NCI-H1436 treated with DMSO at 0.1 percent for 48 hours (cell line): ENCODE measurements at places on chromosomes 3 and 15.

GRCh38 chr3:136114421-136114820, 81.7 kb downstream of the MSL2 start:
- DNase-seq: no peak

- peak; percentile 42 for DNase-seq
Observed at GRCh38 chr15:51380999-51381806, 39.7 kb downstream of the GLDN start.

DNA sequence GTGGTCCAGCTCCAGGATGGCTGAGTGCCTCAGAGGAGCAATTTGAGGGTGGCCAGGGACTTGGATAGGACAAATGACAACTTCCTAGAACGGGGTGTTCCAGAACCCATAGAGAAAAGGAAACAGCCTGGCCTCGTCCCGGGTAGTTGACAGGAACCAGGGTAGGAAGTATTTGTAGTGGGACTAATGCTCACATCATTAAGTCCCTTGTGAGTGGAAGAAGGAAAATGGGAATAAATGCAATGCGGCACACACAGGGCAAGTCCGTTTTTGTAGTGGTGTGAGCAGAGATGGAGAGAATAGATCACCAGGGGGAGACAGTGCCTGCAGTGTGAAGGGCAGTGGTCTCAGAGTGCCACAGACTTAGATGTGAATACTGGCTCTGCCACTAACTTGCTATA, 19.6 kb downstream of the TIMP4 start:
- no peak for DNase-seq

GRCh38 chr15:41465822-41466421, 27.8 kb upstream of the ITPKA start:
- no peak for DNase-seq

DNA sequence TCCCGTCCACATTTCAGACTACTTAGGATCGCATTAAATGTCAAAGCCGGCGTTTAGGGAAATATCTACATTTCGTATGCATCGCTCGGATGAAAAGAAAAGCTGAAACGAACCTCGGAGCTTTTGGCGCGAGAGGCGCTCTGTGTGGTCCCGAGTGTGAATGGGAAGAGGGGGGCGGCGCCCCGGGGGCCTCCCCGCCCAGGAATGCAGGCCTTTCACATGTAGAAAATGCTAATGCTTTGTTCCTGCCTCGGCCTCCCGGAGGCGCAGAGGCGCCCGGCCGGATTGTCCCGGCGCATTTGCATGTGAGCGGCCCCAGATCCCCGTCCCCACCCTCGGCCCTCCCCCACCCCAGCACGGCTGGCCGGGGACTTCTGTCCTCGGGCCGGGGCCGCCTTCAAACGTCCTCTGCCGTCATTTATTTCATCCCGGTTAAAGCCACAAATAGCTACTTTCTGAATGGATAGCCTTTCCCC, 37.0 kb upstream of the TRIM71 start:
- DNase-seq: no peak

GRCh38 chr3:188631291-188632010, 477.5 kb downstream of the LPP start:
- DNase-seq: no peak

- DNase-seq: no peak
Observed at GRCh38 chr15:83249030-83249343, 35.5 kb downstream of the BNC1 start.

DNA sequence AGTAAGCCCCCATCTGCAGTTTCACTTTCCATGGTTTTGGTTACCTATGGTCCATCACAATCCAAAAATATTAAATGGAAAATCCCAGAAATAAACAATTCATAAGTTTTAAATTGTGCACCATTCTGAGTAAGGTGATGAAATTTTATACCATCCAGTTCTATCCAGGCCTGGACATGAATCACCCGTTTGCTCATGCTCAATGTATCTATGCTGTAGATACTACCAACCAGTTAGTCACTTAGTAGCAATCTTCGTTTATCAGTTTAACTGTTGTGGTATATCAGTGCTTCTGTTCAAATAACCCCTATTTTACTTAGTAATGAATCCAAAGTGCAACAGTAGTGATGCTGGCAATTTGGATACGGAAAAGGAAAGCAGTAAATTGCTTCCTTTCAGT, 381.9 kb upstream of the AGTR1 start:
- DNase-seq: no peak

DNA sequence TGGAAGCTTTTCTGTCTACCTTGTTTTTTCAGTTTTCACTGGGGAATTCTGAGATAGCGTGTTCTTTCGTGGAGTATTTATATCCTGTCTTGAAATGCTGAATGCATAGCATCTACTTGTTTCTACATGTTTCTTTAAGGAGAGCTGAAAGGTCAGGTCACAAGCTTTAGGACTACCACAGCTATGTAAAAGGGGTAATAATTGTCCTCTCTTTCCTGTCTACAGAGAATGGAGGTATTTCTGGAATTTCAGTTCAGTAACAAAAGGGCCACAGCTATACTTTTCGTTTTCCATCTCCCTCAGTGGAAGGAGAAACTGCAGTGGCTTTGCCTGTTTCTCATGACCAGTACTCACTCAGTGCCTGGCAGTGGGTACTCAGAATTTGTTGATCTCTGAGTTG, 4.7 kb downstream of the INAFM2 start:
- no peak for DNase-seq

DNA sequence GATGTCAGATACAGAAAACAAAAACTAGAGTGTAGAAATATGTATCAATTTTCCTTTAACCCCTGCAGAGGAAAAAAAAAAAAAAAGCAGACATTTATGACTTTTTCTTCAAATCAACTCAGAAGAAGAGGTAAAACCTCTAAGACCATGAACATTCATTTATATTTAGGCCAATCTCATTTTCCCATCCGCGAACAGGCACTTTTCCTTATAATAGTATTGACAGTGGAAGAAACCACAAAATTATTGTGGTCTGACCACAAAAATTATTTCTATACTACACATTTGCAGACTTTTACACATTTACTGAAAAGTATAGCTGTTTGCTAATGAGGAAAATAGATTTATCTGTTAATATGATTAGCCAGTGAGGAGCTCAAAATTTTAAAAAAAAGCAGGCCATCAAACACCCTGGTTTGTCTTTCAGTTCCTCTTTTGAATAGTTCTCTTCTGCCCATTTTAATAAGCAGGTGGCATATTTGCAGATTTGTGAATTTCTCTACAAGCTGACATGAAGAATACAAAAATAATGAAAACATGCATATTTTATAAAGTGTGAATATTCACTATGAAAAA, 5.7 kb downstream of the OSBPL11 start:
- DNase-seq: no peak

DNA sequence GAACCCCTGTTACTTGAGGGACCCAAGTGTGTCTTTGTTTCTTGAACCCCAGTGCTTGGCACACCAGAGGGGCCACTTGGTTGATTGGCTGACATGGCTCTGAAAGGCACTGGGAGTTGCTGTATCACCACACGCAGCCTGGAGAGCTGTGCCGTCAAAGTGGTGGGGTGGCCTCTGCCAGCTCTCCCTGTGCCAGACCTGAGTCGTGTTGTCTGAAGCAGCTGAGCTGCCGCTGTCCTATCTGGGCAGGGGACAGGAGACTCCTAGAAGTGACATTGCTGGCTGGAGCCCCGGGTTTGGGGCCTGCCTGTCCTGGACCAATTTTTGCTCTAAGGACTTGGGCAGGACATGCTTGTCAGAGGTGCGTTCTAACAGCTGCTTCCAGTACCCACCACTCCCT, 5.5 kb upstream of the SNX22 start:
- no peak for DNase-seq

- no peak for DNase-seq
Observed at GRCh38 chr3:185371306-185372074, 8.6 kb downstream of the MAP3K13 start.

- no peak for DNase-seq
Observed at GRCh38 chr15:70585707-70586034, 177.7 kb downstream of the UACA start.

DNA sequence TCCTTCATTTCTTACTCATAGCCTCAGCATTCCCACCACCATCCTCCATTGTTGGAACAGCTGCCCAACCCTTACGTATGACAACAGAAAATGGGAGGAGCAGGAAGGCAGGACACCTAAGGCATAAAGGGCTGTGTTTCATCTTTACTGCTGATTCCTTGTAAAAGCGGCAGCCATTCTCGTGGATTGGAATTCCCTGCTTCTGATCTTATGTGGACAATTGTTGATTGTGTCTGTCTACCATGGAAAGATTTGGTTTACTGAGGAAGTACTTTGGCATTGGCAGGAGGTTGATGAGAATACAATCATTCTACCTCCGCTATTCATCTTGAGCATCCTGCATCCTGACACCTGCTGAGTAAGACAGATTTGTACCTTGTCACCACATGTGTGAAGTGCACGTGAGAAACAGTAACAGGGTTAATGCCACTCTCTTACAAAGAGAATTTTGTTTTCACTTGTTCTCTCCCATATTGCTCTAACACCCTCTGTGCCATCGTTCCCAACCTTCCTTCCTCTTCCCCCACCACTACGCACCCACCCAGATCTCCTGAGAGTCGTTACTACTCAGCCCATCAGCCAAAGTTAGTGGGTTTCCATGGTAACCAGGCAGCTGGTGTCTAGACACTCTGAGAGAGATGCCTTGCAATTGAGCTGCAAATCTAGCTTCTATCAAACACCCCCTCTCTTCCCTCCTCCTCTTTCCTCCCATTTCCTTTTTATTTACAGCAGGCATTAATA, 75.7 kb downstream of the GAP43 start:
- no peak for DNase-seq

DNA sequence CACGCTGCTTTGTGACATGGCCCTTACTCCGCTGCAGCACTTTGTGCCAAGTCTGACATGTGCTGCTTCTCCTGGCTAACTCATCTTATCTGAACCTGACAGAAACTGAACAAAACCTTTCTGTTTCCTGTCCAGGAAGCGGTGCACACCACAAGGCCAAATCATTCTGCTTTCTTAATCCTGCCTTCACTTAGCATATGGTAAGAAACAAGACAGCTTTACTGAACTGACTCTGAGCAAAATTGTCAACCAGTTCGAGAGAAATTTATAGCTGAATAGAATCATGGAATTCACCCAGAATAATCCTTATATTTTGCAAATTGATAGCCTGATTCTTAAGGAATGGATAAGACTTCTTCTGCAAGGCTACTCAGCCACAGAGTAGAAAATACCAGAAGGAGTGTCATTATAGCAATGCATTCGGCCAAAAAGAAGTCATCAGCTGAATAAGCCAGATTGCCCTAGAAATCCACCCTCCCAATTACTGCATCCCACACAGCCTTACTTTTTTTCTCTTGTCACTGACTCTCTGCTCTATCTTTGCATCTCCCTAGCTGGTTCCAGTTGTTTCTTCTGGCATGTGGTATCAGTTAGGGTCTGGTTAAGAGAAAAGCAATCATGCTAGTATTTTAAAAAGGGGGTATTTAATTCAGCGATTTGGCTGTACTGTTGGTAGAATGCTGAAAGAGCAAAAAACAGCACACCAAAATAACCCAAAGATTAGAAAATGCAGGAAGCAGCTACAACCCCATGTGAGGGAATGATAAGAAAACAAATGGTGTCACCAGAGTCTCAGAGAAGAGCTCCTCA, 41.6 kb upstream of the STRIT1 start:
- DNase-seq: no peak

GRCh38 chr3:80770106-80771074, 991.1 kb downstream of the GBE1 start:
- no peak for DNase-seq

DNA sequence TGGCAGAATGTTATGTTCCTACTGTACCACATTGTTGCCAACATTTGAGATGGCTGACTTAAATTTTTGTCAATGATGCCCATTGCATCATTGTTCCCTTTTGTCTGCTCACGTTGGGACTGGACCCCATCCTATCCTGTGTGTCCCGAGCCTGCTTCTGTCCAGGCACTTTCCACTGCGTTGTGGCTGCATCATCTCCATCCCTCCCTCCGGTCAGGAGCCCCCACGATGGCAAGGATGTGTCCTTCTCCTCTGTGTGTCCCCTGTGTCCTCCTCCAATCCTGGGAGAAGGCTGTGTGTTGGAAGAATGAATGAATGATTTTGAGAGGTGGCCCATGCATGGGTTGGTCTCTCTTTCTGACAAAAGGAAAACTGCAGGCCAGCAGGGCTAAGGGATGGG, 19.4 kb upstream of the MRPS22 start:
- DNase-seq: no peak

GRCh38 chr3:161150001-161150525, 44.9 kb upstream of the B3GALNT1 start:
- DNase-seq: no peak

DNA sequence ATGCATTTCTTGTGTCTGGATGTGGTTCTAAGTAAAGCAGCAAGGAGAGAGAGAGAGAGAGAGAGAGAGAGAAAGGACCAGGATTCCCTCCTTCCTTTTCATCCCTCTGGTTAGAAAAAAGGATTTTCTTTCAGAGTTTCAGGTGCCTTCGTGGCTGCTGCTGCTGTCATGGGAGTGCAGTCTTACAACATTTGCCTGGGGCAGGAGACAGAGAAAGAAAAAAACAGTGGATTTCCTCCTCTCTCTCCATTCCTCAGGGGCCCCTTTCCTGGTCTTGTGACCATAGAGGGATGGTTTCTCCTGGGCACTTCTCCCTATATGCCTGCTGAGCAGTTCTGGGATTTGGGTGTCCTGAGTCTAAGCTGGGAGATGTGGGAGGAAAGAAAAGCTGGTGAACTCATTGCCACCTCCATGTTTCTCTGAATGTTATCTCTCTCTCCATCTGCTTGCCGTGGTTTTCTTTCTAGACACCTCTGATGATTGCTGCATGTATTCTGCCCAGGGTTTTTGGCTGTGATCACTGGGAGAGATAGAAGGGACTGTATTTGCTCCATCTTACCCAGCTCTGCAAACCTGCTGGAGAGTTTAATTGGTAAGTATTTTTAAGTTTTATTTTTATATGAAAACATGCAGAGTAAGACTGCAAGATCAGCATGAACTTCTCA, 142.4 kb upstream of the RGMA start:
- no peak for DNase-seq

DNA sequence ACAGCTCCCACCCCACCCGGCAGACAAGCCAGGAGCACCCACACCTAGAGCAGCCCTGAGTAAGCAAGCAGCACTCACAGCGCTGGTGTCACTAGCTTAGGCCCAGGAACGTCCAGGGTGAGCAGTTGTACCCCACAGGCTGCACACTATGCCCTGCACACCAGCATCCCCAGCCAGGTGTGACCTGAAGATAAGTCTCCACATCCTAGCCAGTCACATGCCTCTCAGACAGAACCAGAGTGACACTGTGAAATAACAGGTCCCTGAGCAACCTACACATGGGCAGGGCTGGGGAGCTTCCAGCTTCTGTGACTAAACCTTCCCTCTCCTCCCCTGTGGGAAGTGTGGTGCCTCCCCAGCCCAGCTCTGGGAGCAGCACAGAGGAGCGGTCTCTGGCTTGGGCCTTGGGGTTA, 253.6 kb downstream of the UACA start:
- DNase-seq: no peak

DNA sequence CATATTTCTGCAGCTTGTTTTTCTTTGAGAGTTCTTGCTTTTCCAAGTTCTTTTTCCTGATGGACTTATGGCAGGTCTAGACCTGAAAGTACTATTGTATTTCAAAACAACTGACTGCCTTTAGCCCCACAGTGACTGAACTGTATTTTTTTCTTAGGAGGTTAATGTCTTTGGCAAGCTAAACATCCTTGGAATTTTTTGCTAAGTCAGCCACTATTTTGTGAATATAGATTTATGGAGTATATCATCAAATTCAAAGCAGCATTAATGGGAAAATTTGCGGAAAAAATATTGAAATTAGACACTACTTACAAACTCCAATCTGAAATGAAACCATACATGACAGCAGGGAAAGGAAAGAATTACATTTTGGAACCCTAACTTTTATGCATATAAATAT, 8.6 kb downstream of the PIK3CA start:
- DNase-seq: no peak
